Activated CD4-positive, alpha-beta memory T cell treated with anti-CD3 and anti-CD28 coated beads for 36 hours (primary cell): ENCODE measurements at places on chromosomes 6 and 20.
A peak's percentile ranks its signal among the peaks of the same experiment; 100 is the strongest.

- no peak for DNase-seq
- H3K27me3 ChIP-seq = no peaks in the 10 kb centered on the region
- no peaks in the 10 kb centered on the region for H3K4me1 ChIP-seq
- peaks cover 2% of the 10 kb centered on the region for H3K36me3 ChIP-seq
- H3K4me3 ChIP-seq = no peak overlapping the region
Measured at GRCh38 chr6:121112356-121112755, 221.9 kb downstream of the TBC1D32 start.

- H3K4me1 ChIP-seq = peaks cover 10% of the 10 kb centered on the region
- H3K27me3 ChIP-seq = no peaks in the 10 kb centered on the region
- no peak overlapping the region for H3K4me3 ChIP-seq
Measured at GRCh38 chr20:49866051-49866450, 49.3 kb downstream of the SPATA2 start.

- no peak overlapping the region for H3K4me3 ChIP-seq
- peaks cover 5% of the 10 kb centered on the region for H3K27me3 ChIP-seq
- no peaks in the 10 kb centered on the region for H3K4me1 ChIP-seq
- DNase-seq = no peak
Measured at GRCh38 chr6:122035173-122035572, 364.3 kb upstream of the HSF2 start.

DNA sequence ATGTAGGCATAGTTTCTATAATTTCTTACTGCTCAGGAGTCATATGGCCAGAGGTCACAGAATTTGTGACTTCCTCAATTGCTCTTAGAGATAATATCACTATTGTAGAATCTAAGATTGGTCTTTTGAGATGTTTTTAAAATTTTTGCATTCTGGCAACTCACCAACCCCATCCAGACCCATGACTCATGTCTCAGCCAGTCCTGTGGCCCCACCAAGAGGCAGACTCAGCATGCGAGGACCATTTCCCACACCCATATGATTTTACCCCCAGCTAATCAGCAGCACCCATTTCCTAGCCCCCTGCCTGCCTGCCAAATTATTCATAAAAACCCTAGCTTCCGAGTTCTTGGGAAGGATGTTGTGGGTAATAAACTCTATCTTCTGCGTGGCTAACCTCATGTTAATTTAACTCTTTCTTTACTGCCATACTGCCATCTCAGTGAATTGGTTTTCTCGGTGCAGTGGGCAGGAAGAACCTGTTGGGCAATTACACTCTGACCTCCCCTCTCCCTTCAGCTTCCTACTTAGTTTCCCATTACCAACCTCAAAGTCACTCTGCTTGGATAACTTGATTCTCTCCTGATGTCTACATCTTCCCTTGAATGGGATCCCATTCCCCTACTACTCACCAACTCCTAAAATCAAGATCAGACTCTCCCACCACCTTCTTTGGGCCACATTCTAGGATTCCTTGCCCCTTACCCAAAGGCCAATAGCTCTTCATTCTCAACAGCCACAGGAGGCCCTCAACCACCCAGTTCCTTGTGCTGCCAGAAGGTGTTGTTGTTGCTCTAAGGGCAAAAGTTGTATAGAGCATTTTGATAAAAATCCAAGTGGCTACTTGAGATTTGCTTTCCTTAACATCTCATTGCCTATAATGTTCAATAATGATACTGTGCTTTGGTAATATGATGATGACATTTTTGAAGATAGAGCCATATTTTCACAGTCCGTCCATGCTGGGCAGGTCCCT lies 16.2 kb upstream of the IYD start:
- H3K4me3 ChIP-seq = no peak overlapping the region
- peaks cover 6% of the 10 kb centered on the region for H3K27me3 ChIP-seq
- H3K27ac ChIP-seq = no peak overlapping the region
- H3K36me3 ChIP-seq = no peaks in the 10 kb centered on the region

DNA sequence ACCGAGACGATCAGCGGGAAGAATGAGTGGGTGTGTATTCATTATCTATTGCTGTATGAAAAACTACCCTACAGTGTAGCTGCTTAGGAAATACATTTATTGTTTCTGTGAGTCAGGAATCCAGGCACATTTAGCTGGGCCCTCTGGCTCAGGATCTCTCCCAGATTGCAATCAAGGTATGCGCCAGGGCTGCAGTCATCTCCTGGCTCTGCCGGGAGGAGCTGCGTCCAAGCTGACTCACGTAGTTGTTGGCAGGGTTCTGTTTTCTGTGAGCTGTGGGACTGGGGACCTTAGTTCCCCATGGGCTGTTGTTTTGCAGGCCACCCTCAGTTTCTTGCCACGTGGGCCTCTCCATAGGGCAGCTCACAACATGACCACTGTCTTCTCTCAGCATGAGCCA lies 68.2 kb upstream of the FUCA2 start:
- H3K27me3 ChIP-seq = no peaks in the 10 kb centered on the region
- H3K27ac ChIP-seq = no peak overlapping the region
- DNase-seq = no peak
- H3K4me3 ChIP-seq = no peak overlapping the region
- H3K4me1 ChIP-seq = peaks cover 18% of the 10 kb centered on the region

- H3K4me3 ChIP-seq = no peak overlapping the region
- H3K36me3 ChIP-seq = no peaks in the 10 kb centered on the region
- peak; percentile 25 for DNase-seq
- H3K27ac ChIP-seq = no peak overlapping the region
Measured at GRCh38 chr6:52595000-52595795, 18.3 kb upstream of the TRAM2 start.

DNA sequence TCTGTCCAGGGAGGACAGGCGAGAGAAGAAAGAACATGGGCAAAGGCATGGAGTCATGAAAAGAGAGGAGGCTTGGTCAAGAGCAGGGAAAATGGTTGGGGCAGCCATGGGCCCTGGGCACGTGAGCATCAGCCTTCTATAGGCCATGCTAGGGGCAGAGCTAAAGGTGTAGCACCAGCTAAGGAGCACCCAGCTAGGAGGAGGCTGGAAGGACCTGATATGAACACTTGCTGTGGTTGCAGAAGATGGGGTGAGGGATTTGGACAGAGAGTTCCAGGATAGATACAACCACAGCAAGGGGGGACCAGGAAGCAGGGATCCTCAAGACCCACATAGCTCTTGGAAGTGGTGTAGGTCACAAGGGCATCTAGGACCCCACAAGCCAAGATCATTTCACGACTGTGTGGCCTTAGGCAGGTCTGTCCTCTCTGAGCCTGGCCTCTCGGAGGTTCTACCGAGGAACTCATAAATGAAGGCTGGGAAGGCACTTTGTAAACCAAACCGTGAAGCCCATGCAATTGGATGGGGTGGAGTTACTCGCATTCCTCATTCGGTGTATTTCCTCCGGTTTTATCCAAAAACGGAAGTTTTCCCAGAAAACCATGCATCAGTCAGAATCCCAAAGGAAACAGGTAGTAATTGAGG lies 74.0 kb upstream of the TOP1 start:
- H3K36me3 ChIP-seq = no peaks in the 10 kb centered on the region
- peaks cover 8% of the 10 kb centered on the region for H3K27me3 ChIP-seq
- no peak overlapping the region for H3K4me3 ChIP-seq
- H3K4me1 ChIP-seq = no peaks in the 10 kb centered on the region
- no peak for DNase-seq

GRCh38 chr6:134814076-134814695 lies 135.7 kb downstream of the ALDH8A1 start:
- no peak overlapping the region for H3K4me3 ChIP-seq
- no peaks in the 10 kb centered on the region for H3K4me1 ChIP-seq
- no peak for DNase-seq
- no peaks in the 10 kb centered on the region for H3K36me3 ChIP-seq

DNA sequence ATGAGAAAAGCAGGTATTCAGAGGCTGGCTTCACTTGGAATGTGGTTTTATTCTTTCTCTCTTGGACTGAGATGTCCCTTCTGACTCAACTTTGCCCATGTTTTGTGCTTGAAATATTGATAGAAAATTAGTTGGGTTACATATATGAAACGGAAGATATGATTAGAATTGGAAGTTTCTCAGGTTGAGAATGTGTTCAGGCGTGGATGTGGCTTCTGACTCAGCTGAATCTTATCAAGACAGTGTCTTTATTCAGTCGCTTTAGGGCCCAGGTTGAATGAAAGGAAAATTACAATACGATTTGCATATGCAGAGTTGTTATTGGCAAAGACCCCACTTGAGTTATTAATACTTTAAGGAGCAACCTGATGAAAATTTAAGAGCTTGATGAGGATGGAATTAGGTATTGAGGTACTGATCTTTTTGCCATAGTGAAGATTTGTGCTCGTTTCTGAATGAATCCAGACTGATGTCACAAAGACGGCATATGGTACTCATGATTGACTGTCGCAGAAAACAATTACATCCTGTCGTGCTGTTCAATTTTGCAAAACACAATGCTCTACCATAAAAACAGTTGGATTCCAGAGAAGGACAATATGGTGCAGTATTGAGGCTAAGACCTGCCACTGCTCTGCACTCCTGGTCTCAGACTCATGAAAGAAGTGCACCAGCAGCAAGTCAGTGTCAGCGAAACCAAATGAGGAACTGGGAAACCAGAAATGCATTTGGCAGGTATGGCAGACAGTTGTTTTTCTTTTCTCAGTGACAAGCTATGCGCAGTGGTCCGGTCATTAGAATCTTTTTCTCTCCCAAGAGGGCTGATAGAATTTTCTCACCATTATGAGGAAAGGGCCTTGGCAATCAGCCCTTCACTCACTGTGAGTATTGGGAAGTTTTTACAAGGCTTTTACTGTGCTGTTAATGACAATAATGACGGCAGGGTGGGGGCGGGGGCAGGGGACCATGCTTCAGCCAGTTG lies 158.3 kb downstream of the DOK5 start:
- no peak for DNase-seq
- peaks cover 4% of the 10 kb centered on the region for H3K27me3 ChIP-seq
- no peak overlapping the region for H3K27ac ChIP-seq

DNA sequence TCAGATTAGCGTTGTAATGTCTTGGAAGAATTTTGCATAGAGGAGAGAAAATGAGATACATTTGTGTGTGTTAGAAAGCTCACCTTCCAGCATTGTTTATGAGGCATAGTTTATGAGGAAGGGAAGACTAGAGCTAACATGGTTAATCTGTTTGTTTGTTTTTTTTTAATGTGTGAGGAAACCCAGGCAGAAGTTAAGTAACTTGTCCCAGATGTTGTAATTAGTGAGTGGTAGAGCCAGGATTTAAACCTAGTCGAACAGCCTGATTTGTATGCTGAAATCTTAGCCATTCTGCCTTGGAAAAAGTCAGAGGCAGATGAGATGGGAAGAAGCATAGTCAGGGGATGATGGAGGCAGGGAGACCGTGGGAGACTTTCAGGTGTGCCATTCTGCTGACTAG lies 29.1 kb downstream of the NDUFAF5 start:
- DNase-seq = no peak
- H3K36me3 ChIP-seq = peaks cover 30% of the 10 kb centered on the region
- peak overlapping the region; percentile 11 for H3K27ac ChIP-seq
- no peak overlapping the region for H3K4me3 ChIP-seq

DNA sequence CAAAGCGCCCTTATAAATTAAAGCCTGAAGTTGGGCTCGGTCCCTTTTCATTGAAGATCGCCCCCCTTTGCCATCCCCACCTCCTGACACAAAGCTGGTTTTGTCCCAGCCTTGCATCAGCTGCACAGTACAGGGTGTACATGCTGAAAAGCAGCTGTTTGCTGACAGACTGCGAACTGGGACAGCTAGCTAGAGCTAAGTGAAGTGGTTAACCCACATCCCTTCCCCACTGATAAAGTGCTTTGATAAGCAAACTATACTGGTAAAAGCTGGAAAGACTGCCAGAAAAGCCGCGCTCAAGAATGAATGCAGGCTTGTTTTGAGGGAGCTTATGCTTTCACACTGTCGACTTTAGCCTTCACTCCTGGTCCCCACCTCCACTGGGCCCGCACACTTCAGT lies 207.3 kb downstream of the GMDS start:
- H3K27me3 ChIP-seq = no peaks in the 10 kb centered on the region
- H3K27ac ChIP-seq = no peak overlapping the region
- peak; percentile 26 for DNase-seq
- peaks cover 31% of the 10 kb centered on the region for H3K4me1 ChIP-seq
- H3K36me3 ChIP-seq = peaks cover 1% of the 10 kb centered on the region

- no peaks in the 10 kb centered on the region for H3K4me1 ChIP-seq
- no peak overlapping the region for H3K27ac ChIP-seq
- DNase-seq = no peak
- H3K4me3 ChIP-seq = no peak overlapping the region
Measured at GRCh38 chr6:17165383-17165782, 63.5 kb downstream of the STMND1 start.

GRCh38 chr6:169918239-169918953 lies 167.0 kb downstream of the ERMARD start:
- peaks cover 4% of the 10 kb centered on the region for H3K27me3 ChIP-seq
- H3K4me3 ChIP-seq = no peak overlapping the region
- H3K27ac ChIP-seq = no peak overlapping the region

- no peak overlapping the region for H3K4me3 ChIP-seq
- H3K27me3 ChIP-seq = no peaks in the 10 kb centered on the region
- H3K36me3 ChIP-seq = peaks cover 5% of the 10 kb centered on the region
- peaks cover 7% of the 10 kb centered on the region for H3K4me1 ChIP-seq
Measured at GRCh38 chr6:80214436-80215022, 108.1 kb downstream of the BCKDHB start.

GRCh38 chr20:54727490-54727889 lies 252.1 kb downstream of the DOK5 start:
- no peak overlapping the region for H3K27ac ChIP-seq
- no peak overlapping the region for H3K4me3 ChIP-seq
- no peaks in the 10 kb centered on the region for H3K36me3 ChIP-seq
- DNase-seq = no peak
- H3K27me3 ChIP-seq = peaks cover 2% of the 10 kb centered on the region

DNA sequence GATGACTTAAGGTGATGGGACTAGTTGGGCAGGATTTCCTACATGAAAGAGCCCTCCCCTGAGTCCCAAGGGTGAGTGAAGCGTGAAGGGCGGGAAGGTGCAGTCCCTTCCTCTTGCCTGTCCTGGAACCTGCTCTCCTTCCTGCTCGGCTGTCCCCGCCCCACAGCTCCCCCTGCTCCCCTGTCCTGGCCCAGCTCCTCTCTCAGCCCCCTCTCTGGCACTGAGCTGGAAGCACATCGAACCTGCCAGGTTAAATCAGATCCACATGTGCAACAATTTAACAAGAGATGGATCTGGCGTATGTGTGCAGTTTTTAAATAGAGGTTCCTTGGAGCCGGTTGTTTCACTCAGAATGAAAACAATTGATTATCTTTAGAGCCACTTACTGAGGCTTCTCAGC lies 95.0 kb downstream of the LRFN2 start:
- no peaks in the 10 kb centered on the region for H3K36me3 ChIP-seq
- H3K4me1 ChIP-seq = no peaks in the 10 kb centered on the region
- no peak overlapping the region for H3K27ac ChIP-seq

- H3K4me1 ChIP-seq = no peaks in the 10 kb centered on the region
- no peaks in the 10 kb centered on the region for H3K36me3 ChIP-seq
Measured at GRCh38 chr20:48128436-48128835, 343.2 kb upstream of the SULF2 start.

GRCh38 chr6:41996997-41997396 lies 53.3 kb upstream of the TAF8 start:
- DNase-seq = no peak
- peak overlapping the region; percentile 52 for H3K27ac ChIP-seq
- H3K36me3 ChIP-seq = peaks cover 11% of the 10 kb centered on the region
- H3K4me1 ChIP-seq = peaks cover 34% of the 10 kb centered on the region
- H3K27me3 ChIP-seq = no peaks in the 10 kb centered on the region
